Activated CD4-positive, alpha-beta T cell treated with anti-CD3 and anti-CD28 coated beads, Interleukin-2, amount 50 U/mL, for 4 hours (primary cell): ENCODE measurements at places on chromosomes 2 and 18.

GRCh38 chr18:49708662-49709346, 104.5 kb downstream of the ACAA2 start:
- no peak for DNase-seq

DNA sequence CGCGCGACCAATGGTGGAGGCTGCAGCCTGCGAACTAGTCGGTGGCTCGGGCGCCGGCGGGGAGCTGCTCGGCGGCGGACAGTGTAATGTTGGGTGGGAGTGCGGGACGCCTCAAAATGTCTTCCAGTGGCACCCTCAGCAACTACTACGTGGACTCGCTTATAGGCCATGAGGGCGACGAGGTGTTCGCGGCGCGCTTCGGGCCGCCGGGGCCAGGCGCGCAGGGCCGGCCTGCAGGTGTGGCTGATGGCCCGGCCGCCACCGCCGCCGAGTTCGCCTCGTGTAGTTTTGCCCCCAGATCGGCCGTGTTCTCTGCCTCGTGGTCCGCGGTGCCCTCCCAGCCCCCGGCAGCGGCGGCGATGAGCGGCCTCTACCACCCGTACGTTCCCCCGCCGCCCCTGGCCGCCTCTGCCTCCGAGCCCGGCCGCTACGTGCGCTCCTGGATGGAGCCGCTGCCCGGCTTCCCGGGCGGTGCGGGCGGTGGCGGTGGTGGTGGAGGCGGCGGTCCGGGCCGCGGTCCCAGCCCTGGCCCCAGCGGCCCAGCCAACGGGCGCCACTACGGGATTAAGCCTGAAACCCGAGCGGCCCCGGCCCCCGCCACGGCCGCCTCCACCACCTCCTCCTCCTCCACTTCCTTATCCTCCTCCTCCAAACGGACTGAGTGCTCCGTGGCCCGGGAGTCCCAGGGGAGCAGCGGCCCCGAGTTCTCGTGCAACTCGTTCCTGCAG, at the start of gene HOXD9:
Gene HOXD9 (plus strand): TSS at position 37 of the 728 bp plus-strand sequence. CDS start 50 bp downstream, at position 87.
- no peak for DNase-seq

DNA sequence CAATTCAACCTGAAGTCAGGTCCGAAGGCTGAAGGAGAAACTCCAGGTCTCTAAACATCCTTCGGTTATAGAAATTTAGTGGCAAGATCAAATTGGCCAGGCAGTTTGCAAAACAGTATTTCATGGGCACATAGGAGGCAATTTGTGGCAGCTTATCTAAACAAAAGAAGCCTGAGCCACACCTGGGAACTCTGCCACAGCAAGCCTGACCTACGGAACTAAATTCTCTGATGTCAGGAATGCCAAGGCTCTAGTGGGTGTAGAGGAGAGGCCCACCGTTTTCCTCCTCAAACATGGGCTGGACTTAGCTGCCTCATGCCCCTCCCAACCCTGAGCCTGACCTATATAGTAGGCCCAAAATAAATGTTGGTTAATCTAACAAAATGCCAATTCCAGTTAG, 16.0 kb downstream of the SATB2 start:
- no peak for DNase-seq

GRCh38 chr18:48892146-48892855, 58.5 kb downstream of the SMAD7 start:
- DNase-seq: no peak

DNA sequence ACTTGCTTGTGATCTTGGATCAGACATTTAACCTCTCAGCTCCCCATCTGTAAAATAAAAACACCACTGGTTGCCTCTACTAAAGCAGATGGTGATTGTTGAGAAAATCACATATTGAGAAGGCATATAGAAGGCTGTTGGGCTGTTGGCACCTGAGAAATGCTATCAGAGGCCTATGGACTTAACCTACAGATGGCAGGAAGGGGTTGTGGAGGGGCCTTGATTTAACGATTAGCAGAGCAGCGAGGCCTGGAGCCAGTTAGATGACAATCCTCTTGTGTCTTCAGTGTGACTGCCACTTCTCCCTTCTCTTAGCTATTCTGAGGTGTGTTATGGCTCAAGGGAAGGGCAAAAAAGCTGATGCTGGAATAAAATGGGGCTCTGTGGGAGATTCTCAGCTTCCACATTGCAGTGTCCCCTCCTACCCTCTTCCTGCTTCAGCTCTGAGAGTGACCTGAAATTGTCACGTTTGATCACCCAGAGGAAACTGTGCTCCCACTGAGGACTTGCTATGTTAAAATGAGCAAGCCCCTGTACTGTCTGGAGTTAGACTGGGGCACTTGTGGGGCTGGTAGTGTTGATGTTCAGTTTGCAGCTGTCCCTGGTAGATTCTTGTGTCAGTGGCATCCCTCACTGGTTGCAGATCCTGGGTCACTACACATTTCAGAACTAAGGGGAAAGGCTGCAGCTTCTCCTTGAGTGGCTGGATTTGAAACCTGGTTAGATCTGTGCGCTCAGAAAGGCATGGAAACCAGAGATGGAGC, 31.5 kb downstream of the CXCR4 start:
- no peak for DNase-seq

DNA sequence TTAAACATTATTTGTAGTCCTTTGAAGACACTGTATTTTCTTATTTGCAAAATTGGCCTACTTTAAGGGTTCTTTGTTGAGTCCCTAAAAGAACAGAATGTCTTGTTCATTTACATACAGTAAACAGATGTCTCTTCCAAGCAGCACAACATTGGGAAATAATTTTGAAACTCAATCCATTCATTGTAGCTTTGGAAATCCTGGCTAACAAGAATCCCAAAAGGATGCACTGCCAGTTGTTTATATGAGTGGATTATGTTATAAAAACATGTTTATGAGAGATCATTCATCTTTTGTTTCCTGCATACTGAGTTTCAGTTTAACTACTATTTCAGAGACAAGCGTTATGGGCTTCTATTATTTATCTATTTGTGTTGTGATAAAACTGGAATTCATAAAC, 499.3 kb downstream of the PID1 start:
- DNase-seq: no peak
